HFFc6 (cell line): ENCODE measurements at places on chromosomes 3 and 15.

DNA sequence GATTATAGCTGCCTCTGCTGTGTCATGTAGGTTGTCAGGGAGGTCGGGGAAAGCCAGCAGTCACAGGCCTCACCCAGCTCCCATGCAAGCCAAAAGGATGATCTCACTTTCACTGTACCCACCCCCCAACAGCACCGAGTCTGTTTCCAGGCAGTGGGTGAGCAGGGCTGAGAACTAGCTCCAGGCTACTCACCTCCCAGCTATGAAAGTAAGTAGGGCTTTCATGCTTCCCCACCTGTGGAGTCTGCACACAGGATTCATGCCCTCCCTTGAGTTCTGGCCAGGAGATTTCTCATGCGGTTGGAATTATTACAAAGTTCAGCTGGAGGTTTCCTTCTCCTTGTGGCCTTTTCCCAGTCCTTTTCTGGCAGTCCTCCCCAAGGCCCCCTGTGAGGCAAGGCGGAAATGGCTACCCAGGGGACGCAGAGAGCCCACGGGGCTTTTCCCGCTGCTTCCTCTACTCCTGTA lies 356.2 kb downstream of the SV2B start:
- DNase-seq = peak; percentile 6

DNA sequence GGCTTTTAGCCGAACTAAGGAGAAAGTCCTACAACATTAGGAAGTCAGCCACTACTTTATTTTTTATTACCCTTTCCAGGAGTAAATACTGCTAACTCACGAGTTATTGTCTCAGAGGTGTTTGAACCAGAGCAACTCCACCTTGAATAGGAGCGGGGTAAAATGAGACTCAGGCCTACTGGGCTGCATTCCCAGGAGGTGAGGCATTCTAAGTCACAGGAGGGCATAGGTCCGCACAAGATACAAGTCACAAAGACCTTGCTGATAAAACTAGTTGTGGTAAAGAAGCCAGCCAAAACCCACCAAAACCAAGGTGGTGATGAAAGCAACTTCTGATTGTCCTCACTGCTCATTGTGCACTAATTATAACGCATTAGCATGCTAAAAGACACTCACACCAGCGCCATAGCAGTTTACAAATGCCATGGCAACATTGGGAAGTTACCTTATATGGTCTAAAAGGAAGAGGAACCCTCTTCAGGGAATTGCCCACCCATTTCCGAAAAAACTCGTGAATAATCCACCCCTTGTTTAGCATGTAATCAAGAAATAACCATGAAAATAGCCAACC lies 555.9 kb downstream of the IGSF11 start:
- DNase-seq = no peak

GRCh38 chr15:77001351-77001750 lies 6.4 kb downstream of the PSTPIP1 start:
- no peak for DNase-seq

DNA sequence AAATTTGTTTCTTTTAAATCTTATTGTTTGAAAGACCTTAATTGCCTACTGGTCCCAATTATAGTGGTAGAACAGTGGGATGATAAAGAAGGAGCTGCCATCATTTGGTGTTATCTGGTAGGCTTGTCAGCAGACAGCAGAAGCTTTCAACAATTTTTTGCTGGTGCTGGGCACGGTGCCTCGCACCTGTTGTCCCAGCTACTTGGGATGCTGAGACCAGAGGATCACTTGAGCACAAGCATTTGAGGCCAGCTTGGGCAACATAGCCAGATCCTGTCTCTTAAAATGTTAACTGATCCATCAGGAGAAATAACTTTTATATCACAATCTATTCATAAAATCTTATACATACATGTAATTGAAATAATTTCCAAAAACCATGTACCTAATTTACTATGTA lies 36.0 kb downstream of the SENP5 start:
- no peak for DNase-seq

- DNase-seq = no peak
Measured at GRCh38 chr15:76282465-76282864, 28.8 kb downstream of the ETFA start.

DNA sequence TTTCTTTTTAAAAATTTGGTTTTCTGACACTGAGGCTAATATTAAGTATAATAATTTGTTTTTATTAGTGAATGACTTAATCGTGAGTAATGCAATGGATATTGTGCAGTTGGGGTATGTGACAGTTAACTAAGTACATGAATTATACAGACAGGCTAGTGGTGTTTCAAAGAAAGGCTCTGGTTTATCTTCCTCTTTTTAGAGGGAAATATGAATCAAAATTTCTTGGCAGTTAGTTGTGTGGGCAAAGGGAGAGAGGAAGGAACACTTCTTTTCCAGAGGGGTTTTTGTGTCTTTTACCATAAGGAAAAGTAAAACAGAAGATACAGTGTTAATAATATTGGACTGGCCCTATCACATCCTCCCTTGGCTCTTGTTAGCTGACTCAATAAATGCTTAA lies 2.7 kb downstream of the ZNF654 start:
- DNase-seq = no peak

DNA sequence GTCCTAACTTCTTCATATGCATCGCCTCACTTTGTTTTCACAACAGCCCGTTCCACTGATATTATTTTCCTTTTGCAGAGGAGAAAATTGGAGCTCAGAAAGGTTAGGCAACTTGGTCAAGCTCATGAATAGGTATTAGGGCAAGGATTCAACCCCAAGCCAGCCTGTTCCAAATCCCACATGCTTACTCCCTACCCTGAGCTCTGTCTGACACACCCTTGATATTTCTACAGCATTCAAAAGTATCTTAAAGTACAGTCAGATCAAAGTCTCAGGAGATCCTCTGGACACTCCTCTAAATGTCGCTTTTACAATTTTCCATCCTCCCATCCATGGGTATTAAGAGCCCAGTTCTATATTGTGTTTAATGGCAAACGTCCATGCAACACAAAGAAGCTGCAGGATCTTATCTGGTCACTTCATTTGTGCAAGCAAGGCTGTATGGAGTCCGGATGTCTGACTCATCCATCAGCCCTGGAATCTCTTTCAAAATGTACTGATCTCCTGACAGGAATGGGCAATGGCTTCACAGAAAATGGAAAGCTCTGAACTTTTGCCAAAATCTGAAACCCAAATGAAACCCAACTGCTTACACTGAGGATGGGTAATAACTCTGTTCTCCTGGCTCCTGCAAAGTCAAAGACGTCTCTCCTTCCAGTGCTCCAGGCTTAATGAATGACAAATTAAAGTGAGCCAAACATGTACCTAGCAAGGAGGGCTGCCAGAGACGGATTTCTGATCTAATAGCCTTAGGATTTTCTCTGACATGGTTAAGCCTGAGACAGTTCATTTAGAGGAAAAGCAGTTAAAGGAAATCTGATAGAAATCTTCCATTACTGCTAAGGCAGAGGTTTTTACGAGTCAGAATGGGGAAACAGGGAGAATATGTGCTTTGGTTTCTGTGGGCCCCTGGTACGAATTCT lies 230.9 kb upstream of the RORA start:
- DNase-seq = no peak

DNA sequence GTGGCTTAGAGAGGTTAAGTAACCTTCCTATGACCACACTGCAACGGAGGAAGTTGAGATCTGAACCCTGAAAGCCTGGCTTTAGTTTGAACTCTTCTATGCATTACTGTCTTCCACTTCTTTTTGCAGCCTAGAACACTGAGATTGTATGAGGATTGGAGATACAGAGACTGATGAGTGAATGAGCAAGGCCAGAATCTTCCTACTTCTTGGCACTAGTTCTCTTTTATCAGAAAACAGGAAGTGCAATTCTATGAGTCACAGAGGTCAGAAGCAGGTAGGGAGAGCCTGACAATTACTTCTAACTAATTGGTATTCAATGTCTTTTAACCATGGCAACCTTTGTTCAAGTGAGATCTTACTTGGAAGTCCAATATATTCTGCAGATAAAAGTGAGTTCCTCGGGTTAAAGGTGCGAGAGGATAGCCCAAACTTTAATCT lies 219.0 kb downstream of the SHQ1 start:
- DNase-seq = no peak

DNA sequence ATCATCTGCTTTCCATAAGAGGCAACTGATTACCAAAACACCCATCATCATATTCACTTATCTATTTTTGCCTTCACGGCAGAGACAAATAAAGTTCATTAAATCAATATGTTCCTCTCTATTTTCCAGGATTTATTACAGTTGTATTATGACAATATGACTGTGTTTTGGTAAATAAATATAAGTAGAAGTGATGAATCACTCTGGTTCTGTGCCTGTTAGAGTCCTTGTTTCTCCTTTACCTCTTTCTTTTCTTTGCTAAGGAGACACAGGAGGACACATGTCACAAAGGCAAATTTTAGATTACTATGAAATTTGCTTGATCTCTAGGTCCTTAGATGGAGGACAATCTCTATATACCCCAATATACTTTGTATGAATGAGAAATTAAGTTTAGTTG lies 152.6 kb upstream of the PLSCR5 start:
- no peak for DNase-seq

GRCh38 chr15:66865622-66866611 lies 163.9 kb downstream of the SMAD6 start:
- no peak for DNase-seq

GRCh38 chr3:55571913-55572312 lies 84.8 kb upstream of the WNT5A start:
- no peak for DNase-seq

GRCh38 chr3:197746801-197747237 lies 2.9 kb upstream of the FYTTD1 start:
- no peak for DNase-seq

DNA sequence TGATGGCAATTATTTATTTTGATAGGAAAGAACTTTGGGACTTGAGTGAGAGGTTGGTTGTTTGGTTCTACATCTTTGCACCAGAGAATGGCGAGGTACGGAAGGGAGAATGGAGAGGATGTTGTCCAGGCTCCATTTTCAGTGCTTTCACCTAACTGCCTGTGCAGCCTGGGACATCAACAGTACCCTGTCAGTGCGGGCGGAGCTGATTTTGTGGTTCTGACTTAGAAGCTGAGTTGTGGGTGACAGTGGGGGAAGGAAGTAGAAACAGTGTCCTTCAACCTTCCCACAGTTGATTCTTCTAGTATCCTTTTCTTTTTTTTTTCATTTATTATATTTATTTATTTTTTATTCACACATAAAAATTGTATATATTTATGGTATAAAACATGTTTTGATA lies 95.3 kb downstream of the TIGIT start:
- DNase-seq = no peak

- DNase-seq = no peak
Measured at GRCh38 chr3:183094711-183095110, 4.6 kb downstream of the MCCC1 start.

DNA sequence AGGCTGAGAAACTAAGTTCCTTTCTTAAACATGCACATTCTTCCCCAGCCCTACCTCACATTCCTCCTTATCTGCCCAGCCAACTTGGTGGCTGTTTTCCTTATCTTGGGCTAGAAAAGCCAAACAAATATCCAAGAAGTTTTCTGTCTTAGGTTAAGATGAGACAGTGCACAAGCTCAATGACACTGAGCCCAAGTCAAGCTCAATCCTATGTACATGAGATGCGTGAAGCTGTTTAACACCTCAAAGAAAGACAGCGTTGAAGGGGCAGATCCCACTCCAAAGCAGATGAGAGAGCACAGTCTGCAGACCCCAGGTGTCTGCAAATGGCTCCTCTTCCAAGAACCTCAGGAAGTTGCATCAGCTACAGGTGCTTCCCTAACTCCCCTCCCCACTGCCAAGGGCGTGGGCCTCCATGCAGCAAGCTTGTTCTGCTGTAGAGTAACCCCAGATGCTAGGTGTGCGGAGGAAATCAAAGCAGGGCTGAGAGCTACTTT lies 16.6 kb downstream of the LRRC2 start:
- no peak for DNase-seq

GRCh38 chr3:100696161-100696560 lies 13.1 kb upstream of the TFG start:
- no peak for DNase-seq

DNA sequence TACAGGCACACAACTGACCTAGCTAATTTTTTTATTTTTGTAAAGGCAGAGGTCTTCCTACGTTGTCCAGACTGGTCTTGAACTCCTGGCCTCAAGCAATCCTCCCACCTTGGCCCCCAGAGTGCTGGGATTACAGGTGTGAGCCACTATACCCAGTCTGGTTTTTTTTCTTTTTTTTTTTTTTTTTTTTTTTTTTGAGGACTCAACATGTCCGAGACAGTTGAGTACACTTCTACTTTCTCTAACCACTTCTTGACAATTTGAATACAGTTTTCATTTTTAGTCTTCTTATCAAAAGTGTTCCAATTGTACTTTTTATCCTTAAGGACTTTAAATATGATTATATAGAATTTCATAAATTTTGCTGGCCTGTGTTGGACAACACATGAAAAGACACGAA lies 7.4 kb upstream of the GSK3B start:
- no peak for DNase-seq

DNA sequence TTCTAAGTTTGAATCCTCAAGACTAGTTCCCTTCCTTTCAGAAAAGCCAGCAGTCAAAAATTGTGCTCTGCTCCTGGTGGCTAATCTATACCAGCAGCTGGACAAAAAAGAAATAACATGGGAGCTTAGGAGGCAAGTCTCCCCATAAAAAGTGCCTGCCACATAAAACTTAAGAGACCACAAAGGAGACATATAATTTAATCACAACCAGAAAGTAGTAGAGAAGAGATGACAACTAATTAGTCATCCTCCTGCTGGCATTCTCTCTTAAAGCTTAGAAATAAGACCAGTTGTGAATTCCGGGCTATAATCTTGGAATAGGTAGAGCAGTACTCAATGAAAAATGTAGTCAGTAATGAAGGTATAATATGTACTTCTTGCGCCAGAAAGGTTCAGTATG lies 20.2 kb upstream of the IMPG2 start:
- peak; percentile 28 for DNase-seq

DNA sequence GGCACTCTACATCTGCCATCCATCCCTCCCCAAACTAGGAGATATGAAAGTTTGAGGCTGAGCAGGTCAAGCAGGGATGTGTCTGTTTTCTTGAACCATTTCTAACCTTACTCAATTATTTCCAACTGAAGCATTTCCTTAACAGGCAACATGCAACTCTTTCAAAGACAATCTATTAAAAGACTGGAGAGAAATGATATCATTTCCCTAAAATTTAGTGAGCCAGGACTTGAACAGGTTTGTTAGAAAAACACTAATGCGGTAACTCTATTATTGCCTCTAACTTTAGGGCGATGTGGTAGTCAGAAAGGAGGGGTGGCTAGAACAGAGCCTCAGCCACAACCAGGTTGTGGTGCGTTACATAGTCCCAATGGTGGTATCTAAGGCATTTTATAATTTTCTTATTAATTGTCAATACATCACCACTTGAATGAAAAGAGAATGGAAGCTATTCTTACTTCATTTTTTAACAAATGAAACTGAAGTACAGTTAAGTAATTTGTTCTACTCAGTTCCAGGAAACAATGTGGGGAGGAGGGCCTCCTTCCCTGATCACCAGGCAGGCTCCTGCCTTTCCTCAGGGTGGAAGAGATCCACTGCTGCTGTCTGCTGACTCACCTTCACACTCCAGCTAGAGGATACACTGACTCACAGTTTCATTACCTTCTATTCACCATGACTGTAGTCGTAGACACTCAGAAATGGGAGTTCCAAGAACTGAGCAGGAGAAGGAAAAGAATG lies 22.8 kb downstream of the MYO1E start:
- DNase-seq = peak; percentile 94
